ENCODE measurements at places on chromosomes 12 and 14.

- no peak for DNase-seq
Observed at GRCh38 chr12:89907659-89908058, 199.0 kb upstream of the ATP2B1 start.

GRCh38 chr14:52960627-52961026, 9.8 kb upstream of the FERMT2 start:
- no peak for DNase-seq

- no peak for DNase-seq
Observed at GRCh38 chr14:54501480-54501879, 8.2 kb upstream of the CGRRF1 start.

GRCh38 chr14:105042813-105043212, 21.9 kb upstream of the CDCA4 start:
- no peak for DNase-seq

DNA sequence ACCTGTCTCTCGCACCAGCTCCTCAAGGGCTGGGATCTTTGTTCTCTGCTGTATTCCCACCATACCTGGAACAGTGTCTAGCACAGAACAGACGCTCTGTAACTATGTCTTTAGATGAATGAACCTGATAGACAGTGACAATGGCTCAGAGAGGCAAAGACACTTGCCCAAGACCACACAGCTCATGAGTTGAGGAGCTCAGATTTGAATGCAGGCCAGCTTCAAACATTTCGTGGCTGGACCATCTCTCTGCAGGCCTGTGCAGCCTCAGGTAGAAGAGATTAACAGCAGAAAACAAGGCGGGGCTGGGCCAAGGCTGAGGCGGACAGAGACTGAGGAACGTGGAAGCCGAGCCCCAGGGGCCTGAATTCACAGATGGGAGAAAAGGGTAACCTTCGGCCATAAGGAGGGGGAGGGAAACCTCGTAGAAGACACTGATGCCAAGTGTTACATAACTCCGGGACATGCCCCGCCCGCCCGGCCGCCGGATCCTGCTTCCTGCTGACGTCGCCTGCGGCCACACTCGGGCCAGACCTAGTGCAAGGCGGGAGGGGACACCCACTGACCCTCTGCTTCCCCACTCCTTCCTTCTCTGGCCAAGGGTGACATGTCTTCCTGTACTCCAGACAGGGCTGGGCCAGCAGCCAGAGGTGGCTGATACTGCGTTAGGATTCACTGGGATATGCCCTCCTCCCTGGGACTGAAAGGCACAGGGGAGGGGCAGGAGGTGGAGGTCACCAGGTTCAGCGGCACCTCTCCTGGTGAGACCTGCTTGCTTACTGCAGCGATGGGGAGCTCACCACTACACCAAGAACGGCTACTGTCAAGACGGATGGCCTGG, 86.8 kb downstream of the RFLNA start:
- no peak for DNase-seq

DNA sequence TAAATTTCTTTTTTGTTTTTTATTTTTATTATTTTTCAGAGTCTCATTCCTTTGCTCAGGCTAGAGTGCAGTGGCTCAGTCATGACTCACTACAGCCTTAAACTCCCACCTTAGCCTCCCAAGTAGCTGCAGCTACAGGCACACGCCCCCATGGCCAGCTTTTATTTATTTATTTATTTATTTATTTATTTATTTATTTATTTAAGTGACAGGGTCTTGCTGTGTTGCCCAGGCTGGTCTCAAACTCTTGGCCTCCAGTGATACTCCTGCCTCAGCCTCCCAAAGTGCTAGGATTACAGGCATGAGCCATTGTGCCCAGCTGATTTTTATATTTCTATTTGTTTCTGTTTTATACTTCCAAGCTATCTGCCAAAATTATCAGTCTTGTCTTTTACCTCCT, 89.2 kb upstream of the EVL start:
- no peak for DNase-seq

- DNase-seq = no peak
Observed at GRCh38 chr12:92007787-92008186, 137.9 kb downstream of the BTG1 start.

GRCh38 chr12:47021298-47021697, 58.1 kb upstream of the PCED1B start:
- DNase-seq = no peak

DNA sequence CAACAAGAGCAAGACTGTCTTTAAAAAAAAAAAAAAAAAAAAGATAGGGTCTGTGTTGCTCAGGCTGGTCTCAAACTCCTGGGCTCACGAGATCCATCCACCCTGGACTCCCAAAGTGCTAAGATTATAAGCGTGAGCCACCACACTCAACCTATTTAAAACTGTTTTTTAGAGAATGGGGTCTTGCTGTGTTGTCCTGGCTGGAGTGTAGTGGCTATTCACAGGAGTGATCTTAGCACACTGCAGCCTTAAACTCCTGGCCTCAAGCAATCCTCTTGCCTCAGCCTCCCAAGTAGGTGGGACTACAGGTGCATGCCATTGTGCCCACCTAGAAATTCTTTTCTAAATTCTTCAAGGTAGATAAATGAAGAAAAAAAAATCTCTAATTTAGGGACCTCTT, 7.6 kb downstream of the COQ10A start:
- DNase-seq = no peak

- DNase-seq = no peak
Observed at GRCh38 chr12:116524964-116525379, 34.2 kb upstream of the MAP1LC3B2 start.

DNA sequence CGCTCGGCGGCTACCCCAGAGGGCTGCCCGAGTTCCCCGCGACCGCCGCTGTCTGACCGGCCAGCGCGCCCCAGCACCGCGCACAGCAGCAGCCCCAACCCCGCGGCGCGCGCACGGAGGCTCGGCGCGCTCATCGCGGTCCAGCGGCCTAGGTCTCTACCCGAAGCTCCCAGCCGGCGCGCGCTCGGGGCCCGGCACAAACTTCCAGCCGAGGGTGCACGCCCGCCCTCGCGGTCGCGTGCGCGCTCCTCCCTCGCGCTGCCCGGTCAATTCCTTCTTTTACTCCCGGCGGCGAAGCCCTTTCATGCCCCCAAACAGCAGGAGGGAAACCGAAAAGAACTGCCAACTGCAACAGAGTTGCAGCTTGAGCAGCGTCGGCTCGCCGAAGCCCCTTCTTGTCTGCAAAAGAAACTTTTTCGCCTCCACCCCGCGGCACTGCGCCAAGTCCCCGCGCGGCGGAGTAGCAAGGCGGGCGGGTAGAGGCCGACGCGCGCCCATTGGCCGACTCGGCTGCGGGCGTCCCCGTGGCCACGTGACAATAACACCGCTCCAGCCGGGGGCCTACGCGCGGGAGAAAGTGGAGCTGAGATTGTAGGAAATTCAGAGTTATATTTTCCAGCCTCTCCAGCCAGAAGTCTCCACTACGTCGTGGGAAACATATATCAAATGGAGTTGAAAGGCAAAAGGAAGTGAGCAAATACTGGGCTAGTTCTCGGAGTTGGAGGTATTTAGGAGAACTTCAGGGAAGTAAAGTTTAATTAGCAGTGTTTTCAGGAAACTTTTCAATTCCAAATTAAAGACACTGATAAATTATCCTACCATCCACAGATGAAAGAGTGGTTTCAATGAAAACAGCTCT, at the start of gene LRIG3:
LRIG3 (minus strand) TSS at position 403 of the 859 bp plus-strand sequence; CDS start at position 134, 269 bp downstream.
- DNase-seq = no peak

DNA sequence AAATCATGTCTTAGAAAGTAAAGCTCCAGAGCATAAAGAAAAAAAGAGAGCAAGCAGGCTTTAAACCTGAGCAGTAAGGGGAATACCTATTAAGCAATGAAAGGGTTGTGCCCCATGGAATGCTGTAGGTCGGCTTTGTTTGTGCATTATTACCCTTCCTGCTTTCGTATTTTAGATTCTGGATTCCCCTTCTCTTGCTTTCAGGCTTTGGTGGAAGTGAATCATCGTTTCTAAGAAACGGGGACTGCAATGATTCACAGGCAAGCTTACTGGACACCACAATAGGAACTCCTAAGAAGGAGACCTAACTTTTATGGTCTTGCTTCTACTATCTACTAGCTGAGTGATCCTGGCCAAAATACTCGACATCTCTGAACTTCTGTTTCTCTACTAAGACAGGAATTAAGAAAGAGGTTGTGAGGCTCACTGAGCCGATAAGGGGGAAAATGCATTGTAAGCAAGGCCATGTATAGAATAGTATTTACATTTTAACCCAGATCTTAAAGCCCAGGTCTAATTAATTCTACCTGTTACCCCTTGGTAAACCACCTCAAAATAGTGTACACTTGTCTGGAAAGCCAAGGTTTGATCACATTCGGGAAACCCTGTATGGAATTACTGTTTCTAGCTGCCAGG, 1.2 kb upstream of the BMAL2 start:
- DNase-seq = no peak

- DNase-seq = peak; percentile 75
Observed at GRCh38 chr14:106605548-106606448, 1079.4 kb downstream of the TMEM121 start.
